Cardiac ventricle fibroblast (primary cell): ENCODE measurements at places on chromosomes 13 and 19. TPM values are rescaled to one million over a fixed set of nuclear protein-coding genes. Genes with fewer than 3 reads are reported as not detected.

MATK gene
- total RNA-seq, result not detected in 2 replicates

ETV2 gene
- 0.88 and 1.2 TPM in 2 replicates for total RNA-seq

OR7C2 gene
- total RNA-seq, result not detected in 2 replicates

C19orf38 gene
- total RNA-seq, result 0.69 and 0.78 TPM in 2 replicates

KLC3 gene
- not detected in 2 replicates for total RNA-seq

B3GNT8 gene
- total RNA-seq, result 0.78 and 1.2 TPM in 2 replicates

UPK1A gene
- total RNA-seq, result 0.24 TPM in 1 of 2 replicates, not detected in the other

C19orf67 gene
- not detected in 2 replicates for total RNA-seq

SHISA7 gene
- total RNA-seq, result not detected in 2 replicates

WDR88 gene
- not detected in 2 replicates for total RNA-seq

CGB2 gene
- total RNA-seq, result not detected in 2 replicates

ANKLE1 gene
- 0.12 TPM in 1 of 2 replicates, not detected in the other for total RNA-seq

MCEMP1 gene
- total RNA-seq, result not detected in 2 replicates

ZNF112 gene
- total RNA-seq, result 4.4 and 6.8 TPM in 2 replicates

JSRP1 gene
- not detected in 2 replicates for total RNA-seq
